ENCODE measurements at places on chromosomes 13 and 19. TPM values are rescaled to one million over a fixed set of nuclear protein-coding genes. Genes with fewer than 3 reads are reported as not detected.

DNA sequence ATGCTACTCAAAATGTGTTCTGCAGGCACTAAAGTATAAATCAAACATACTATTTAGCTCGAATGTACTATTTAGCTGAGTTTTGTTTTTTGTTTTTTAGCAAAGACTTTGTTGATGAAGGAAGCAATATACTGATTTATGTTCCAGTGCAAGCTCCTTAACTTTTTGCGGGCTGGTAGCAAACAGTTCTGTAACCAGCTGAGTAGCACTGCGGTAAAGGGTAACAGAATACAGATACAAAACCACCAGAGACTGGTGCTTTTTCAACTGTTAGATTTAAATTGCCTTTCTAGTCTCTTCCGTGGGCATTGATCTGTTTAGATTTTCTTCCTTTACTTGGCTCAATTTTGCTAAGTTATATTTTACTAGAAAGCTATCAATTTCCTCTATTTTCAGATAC lies 39.0 kb upstream of the KPNA3 start:
- DNase-seq: no peak

- DNase-seq: no peak
These were observed 9.7 kb upstream of the ZNF709 start for GRCh38 chr19:12494260-12494860.

DNA sequence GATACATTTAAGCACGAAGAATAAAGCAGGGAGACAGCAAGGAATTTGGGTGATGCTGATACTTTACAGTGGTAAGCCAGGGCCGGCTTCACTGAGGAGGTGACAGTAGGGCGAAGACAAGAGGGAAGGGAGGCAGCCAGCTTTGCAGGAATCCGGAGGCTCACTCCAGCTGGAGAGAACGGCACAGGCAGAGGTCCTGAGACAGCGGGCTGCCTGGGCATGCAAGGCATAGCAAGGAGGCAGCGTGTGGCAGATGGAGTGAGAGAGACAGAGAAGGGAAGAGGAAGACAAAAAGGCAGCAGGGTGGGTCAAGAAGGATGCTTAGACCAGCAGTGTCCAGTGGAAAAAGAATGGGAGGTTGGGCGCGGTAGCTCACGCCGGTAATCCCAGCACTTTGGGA lies 83.2 kb upstream of the WASF3 start:
- no peak for DNase-seq

- peak; percentile 94 for DNase-seq
These were observed at the start of gene SLITRK1 for GRCh38 chr13:83881917-83882605. TSS of gene SLITRK1 (minus strand) at chr13:83882474. CDS start at chr13:83881507, 967 bp downstream.

DNA sequence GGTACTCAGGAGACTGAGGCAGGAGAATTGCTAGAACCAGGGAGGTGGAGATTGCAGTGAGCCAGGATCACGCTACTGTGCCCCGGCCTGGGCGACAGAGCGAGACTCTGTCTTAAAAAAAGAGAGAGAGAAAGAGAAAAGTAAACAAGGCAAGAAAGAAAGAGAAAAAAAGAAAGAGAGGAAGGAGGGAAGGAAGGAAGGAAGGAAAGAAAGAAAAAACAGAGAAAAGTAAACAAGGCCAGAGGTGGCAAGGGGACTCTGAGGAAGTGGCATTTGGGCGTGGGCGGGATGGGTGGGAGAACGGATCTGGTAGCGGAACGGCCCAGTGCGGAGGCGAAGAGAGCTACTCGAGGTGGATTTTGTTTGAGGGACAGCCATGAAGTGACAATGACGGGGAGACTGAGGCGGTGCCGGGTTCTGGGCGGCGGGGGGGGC lies 7.5 kb upstream of the ARRDC2 start:
- DNase-seq: no peak

GRCh38 chr13:76225815-76226489 lies 589.8 kb downstream of the LMO7 start:
- no peak for DNase-seq

GRCh38 chr13:40213779-40214178 lies 452.7 kb downstream of the FOXO1 start:
- DNase-seq: no peak

GRCh38 chr19:35868172-35868822 lies at the start of gene APLP1:
TSS of gene APLP1 (plus strand) at chr19:35868574. CDS start at chr19:35868637, 63 bp downstream.
- peak; percentile 92 for DNase-seq

DNA sequence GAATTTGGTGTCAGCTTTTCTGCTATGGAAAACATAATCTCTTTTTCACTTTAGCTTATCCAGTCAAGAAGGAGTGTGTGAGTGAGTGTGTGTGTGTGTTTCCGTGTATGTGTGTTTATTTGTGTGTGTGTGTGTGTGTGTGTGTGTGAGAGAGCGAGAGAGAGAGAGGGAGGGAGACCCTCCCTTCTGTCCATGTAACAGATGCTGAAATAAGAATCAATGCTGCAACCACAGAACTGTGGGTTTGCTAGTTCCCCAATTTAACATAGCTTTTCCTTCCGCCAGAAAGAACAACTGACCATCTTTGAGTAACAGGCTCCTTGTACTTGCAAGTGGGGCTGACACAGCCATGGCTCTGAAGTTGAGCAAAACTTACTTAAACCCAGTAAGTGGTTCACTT lies 5.2 kb downstream of the LCP1 start:
- no peak for DNase-seq

- DNase-seq: no peak
These were observed 34.0 kb upstream of the ZNF573 start for GRCh38 chr19:37813340-37813739.

- DNase-seq: no peak
These were observed 7.0 kb upstream of the LSM14A start for GRCh38 chr19:34165295-34165738.

GRCh38 chr19:56750658-56751057 lies 79.1 kb upstream of the ZNF835 start:
- DNase-seq: no peak

DNA sequence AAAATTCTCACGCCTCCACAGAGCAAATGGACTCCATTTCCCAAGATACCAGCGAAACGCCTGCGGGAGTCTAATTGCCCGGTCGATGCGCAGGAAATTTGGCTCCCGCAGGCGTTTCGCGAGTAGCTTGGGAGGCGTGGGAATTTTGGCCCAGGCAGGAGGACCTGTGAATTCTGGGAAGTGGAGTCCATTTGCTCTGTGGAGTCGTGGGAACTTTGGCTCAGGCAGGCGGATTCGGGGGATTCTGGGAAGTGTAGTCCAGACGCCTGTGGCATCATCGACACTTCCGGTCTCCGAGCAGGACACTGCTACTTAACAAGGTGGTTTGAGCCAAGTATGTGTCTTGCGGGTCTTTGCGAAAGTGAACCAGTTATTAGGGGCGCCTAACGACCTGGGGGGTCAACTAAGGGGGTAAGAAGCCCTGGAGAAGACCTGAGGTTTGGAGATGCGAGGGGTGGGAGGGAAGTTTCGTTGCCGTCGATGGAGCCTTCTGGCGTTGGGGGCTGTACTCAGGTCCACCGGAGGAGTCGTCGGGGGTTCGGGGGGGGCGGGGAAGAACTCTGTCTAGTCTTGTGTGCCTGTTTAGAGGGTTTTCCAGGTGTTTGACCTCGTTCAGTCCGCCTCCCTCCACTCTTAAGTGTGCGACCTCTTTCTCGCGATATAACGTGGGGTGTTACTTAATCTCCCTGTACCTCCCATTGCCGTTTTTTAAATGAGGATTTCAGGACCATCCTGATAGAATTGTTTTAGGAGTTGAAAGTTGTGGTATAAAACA lies at the start of gene ZNF155:
ZNF155 (plus strand) TSS at position 277 of the 775 bp plus-strand sequence. CDS start 4,356 bp downstream, outside the sequence.
- DNase-seq: peak; percentile 96

GRCh38 chr13:40031031-40031430 lies 375.6 kb downstream of the COG6 start:
- DNase-seq: no peak

DNA sequence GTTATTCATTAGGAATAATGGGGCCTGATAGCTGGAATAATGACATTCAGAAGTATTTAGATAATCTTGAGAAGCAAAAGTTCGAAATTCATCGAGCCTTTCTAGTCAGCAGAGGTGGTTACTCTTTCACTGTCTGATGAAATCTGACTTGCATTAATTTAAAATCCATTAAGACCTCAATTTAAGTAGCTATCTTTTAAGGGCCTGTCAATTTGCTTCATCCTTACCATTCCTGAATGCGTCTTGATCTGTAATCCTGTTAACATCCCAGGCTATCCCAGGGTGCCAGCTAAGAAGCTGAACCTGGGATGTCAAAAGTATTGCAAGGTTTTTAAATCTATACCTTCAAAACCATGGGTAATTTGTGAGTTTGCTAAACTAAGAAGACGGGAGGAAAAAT lies 1491.0 kb upstream of the MIR17HG start:
- no peak for DNase-seq

GRCh38 chr13:41956272-41956671 lies 4.6 kb downstream of the VWA8 start:
- no peak for DNase-seq

- peak; percentile 12 for DNase-seq
These were observed 239.8 kb upstream of the KLHL1 start for GRCh38 chr13:70347947-70348620.

GRCh38 chr13:113748862-113749451 lies 10.1 kb upstream of the TMEM255B start:
- no peak for DNase-seq

- DNase-seq: no peak
These were observed 42.2 kb upstream of the SLITRK6 start for GRCh38 chr13:85841427-85841826.

- DNase-seq: peak; percentile 95
These were observed 43.9 kb downstream of the CERS4 start for GRCh38 chr19:8252922-8253589.

DNA sequence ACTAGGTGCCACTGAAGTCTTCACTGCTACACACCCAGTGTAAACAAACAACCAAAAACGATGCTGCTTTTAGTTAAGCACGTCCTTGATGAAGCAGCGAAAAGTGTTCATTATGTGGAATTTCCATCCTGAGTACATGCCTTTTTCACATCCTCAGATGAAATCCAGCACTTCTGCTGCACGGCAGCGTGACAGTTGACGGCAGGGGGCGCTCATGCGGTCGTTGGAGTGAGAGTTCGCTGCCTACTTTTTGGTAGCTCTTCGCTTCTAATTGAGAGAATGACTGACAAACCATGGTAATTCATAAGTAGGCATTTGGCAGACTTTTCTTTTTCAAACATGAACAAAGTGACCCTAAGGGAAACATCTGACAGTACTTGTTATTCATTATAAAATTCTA lies 1124.9 kb downstream of the EFNB2 start:
- DNase-seq: peak; percentile 46

DNA sequence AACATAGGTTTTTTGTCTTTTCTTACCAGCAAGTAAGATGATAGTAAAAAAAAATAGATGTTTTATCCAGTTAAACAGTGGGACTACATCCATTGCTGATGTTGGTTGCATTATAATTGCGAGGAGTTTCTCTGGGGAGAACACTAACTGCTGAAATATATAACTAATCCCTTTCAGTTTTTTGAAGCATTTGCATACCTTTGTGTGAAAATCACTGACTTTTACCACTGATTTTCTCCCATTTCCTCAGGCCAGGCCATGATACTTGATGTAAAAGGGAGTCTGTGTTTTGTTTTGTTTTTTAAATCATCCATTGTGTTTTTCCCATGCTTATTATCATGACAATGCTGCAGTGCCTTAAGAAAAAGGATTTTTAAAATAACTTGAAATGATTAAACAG lies 699.5 kb downstream of the PCDH9 start:
- DNase-seq: no peak

- DNase-seq: no peak
These were observed 6.0 kb upstream of the GJB2 start for GRCh38 chr13:20198781-20199180.

DNA sequence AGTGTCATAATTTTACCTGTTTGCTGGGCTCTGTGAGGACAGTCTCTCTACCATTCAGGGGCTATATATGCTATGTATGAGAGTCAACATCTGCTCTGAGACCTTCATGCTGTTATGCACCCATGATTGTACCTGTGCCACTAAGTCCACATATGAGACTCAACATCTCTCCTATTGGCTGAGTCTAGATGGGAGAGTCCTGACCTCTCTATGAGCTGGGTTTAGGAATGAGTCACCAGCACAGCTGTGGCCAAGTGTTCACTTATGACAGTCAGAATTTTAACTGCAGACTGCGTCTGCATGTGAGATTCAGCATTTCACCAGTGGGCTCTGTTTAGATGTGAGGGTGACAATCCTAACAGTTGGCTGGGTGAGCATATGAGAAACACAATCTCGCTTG lies 49.5 kb downstream of the ZNF729 start:
- no peak for DNase-seq

DNA sequence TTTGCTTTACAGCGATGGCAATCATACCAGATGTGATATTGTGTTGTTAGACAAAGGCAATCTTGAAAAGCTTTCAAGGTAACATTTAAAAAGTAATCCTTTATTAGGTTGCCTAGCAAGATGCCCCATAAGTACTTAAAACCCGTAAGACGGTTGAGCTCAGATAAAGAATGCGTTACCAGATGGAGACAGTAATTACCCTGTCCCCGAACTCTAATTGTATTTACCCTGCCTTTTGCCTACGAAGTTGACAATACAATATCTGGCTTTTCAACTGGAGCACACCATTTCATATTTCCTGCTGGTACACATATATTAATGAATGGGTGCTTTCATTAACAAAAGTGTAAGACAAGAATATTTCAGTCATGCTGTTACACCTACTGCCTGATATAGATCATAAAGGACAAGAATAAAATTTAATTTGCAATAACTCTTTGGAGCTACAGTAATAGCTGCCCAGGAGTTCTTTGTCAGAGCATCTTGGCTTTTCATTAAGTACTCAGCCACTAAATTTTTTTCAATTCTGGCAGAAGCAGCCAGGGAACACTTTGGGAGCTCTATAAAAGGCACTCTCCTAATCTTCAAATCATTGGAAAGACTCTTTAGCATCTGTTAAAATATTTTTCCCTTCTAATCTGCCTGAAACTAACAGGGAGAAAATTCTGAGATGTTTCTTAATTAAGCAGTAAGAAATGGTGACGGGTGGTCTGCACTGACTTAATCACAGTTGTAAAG lies 63.8 kb downstream of the DCT start:
- no peak for DNase-seq

DNA sequence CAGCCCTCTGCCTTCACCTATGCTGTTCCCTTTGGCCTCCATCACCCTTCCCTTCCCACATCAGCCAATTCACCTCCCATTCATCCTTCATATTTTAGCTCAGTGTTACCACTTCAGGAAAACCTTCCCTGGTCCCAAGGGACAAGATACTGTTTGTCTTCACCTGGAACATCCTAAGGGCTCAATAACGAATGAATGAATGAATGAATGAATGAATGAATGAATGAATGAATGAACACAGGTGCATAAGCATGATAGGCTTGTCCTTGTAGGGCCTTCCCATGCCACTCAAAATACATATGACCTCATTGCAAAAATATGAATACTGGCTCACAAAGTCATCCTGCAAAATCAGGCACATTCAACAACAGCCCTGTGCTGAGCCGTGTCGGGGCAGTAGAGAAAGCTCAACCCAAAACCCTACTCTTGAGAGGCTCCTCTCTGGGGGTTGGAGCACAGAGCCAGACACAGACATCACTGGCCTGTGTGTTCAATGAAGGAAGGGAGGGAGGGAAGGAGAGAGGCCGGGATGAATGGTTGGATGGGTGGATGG lies 33.7 kb upstream of the TPM4 start:
- no peak for DNase-seq

The WDR83 gene
- 16.5 TPM for polyA plus RNA-seq

The KLK3 gene
- polyA plus RNA-seq: not detected

The ZNF577 gene
- polyA plus RNA-seq: 1.3 TPM

The ZNF582 gene
- polyA plus RNA-seq: 5.6 TPM

The EDNRB gene
- 9.6 TPM for polyA plus RNA-seq

The LRRC63 gene
- not detected for polyA plus RNA-seq

The TMEM190 gene
- not detected for polyA plus RNA-seq

The LILRA5 gene
- 0.56 TPM for polyA plus RNA-seq

The SCGB2B2 gene
- not detected for polyA plus RNA-seq

The GPALPP1 gene
- 11.8 TPM for polyA plus RNA-seq

The CPB2 gene
- not detected for polyA plus RNA-seq
